ENCODE measurements at places on chromosomes 3 and 15.

GRCh38 chr15:89114990-89115389 is 26.7 kb downstream of the ABHD2 start:
- no peak for DNase-seq

- no peak for DNase-seq
These were observed 3.6 kb upstream of the EFCAB12 start for GRCh38 chr3:129432036-129432435.

- peak; percentile 90 for DNase-seq
These were observed 136.2 kb downstream of the CHDH start for GRCh38 chr3:53709860-53710674.

DNA sequence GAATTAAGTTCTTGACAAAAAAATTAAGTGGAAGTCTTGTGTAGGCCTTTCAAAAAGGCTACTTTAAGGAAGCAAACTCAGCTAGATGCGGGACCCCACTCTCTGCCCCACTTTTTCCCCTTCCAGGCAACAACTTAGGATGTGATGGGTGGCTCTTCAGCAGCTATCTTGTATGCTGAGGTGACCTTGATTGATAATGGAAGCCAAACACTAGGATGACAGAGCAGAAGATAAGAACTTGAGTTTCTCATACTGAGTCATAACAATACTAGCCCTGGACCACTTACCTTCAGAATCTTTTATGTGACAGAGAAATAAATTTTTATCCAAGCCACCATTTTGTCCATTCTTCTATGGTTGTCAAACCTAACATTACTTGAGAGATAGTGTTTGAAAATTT is 16.1 kb downstream of the PDCD10 start:
- no peak for DNase-seq

DNA sequence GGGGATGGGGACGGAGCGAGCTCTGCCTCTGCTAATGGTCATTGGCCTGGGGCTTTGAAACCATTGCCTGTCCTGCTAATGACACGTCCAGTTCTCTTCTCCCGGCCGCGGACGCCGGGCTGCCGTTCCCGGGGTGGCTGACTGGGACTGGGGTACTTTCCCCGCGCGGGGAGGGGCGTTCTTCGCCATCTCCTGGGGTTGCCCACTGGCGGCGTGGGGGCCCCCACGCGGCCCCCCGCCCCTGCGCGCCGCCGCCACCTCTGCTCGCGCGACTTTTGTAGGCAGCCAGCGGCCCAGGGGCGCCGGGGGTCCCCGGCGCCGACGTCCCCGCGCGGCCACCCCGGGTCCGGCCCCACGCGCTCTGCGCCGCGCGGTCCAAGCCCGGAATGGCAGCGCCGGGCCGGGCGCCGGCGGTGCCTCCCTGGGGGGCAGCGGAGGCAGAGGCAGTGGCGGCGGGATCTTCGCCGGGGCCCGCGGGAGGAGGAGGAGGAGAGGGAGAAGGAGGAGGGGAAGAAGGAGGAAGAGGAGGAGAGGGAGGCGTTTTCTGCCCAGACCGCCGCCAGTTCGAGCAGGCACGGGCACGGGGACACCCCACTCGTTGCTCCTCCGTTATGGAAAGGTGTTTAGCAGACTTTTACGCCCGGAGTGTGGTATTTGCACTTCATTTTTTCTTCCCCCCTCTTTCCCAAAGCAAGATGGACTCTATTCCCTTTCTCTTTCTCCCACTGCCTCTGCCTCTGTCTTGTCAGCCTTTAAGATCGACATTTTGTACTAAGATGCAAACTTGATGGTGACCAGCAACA is 2.3 kb downstream of the BBX start:
- peak; percentile 77 for DNase-seq

GRCh38 chr15:80732167-80732566 is 37.1 kb downstream of the ABHD17C start:
- no peak for DNase-seq

DNA sequence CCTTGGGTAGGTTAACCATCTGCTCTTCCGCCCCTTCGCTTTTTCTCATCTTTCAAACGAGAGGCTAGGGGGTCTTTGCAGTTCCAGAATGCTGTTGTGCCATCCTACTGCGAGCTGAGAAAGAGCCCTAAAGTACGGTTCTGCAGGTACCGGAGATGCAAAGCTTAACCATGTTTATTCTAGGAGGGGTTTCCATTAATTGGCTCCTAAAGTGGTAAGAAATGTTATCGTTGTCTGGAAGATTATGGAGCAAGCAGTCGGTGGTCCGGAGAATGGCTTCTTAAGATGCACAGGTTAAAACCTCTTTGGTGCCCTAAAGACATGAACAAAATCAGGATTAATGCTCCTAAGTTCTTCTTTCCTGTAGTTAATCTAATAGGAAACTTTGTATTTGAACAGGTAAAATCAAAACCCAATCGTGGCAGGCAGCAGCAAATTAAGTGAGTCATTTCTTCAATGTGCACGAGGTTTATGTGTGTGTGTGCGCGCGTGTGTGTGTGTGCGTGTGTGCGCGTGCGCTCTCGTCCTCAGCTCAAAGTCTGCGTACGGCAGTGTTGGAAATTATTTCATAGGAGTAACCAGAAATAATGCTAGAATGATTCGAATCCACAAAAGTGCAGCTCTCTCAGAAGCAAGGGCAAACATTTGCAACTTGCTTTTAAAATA is 772 bp downstream of the FAM81A start:
- DNase-seq, result no peak

- no peak for DNase-seq
These were observed 553.1 kb downstream of the FHIT start for GRCh38 chr3:60698117-60698516.

GRCh38 chr3:125959317-125960065 is 9.5 kb upstream of the ROPN1B start:
- DNase-seq, result no peak

- DNase-seq, result no peak
These were observed 25.2 kb downstream of the CGNL1 start for GRCh38 chr15:57401546-57401945.

DNA sequence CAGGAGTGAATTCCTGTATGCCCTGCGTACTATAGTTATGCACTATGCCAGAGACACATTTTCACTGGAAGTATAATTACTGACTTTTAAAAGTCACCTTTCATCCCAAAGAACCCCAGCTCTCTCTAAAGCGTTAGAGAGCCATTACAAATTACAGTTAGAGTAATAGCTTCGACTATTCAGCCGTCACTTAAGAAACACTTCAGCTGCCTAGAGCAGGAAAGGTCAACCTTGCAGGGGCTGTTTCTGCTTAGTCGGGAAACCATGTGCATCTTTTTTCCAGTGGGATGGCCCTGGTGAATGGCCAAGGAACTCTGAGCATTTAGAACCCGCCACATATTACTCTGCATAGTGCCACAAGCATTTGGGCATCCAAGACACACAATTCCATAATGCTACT is 235.9 kb downstream of the ARRDC4 start:
- no peak for DNase-seq

- no peak for DNase-seq
These were observed 696.6 kb upstream of the NAALADL2 start for GRCh38 chr3:174162550-174162949.

DNA sequence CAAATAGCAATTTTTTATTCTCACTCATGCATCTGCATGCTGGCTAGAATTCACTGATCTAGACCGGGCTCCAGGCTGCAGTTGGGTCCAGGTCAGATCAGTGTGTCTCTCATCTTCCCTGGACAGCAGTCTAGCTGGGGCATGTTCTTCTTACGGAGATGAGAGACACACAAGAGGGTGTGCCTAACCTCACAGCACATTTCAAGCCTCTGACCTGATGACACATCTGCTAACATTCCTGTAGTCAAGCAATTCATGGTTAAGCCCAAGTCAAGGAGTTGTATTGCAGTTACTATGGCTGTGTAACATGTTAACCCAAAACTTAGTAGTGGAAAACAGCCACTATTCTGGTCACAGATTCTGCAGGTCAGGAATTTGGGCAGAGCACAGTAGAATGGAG is 13.1 kb downstream of the BSN start:
- no peak for DNase-seq

DNA sequence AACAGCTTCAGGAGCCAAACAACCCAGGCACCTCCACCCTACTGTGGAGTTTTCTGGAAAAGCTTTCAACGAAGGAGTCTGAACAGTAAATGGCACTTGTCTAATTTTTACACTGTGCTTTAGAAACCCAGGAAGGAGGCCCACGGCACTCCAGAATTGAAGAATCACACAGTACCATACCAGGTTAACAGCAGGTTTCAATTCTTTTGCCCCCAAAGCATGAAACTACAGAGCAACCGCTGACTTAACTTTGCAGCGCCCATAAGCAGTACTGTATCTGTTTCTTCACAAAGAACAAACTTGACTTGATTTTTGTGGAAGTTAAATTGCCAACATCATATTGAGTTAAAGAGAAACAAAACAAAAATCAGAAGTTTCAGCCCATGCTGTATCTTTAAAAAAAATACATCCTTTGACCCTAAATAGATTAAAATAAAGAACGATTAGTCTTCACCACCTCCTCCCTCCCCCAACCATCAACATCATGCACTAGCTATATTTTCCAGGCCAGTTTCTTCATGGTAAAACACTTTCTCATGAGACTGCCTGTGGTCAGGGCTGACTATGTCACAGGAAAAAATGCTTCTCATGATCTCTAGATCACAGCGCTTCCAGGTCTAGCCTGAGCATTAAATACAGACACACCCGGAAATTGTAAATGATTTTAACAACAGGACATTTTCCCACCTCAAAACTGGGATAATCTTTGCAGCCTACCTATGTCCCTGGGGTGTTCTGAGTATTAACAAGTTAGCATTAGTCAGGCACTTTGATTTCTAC is 456.3 kb downstream of the FOXP1 start:
- DNase-seq, result peak; percentile 40

GRCh38 chr15:54803134-54803808 is 393.5 kb downstream of the RSL24D1 start:
- no peak for DNase-seq

DNA sequence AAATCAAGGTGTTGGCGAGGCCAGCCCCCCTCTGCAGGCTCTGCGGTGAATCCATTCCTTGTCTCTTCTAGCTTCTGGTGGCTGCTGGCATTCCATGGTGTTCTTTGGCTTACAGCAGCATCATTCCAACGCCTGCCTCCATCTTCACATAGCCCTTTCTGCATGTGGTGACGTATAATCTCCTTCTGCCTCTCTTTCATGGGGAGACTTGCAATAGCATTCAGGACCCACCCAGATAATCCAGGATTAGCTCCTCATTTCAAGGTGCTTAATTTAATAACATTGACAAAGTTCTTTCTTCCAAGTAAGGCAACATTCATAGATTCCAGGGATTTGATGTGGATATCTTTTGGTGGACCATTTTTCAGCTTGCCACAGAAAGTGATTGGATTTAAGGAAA is 35.8 kb downstream of the ISG20 start:
- DNase-seq, result no peak

DNA sequence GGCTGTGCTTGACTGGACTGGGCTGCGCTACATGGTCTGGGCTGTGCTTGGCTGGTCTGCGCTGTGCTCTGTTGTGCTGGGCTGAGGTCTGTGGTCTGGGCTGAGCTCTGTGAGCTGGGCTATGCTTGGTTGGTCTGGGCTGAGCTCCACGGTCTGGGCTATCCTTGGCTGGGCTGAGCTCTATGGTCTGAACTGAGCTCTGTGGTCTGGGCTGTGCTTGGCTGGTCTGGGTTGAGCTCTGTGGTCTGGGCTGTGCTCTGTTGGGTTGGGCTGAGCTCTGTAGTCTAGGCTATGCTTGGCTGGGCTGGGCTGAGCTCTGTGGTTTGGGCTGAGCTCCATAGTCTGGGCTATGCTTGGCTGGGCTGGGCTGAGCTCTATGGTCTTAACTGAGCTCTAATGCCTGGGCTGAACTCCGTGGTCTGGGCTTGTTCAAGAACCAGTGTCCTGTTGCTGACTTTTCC is 92.0 kb downstream of the PLXNA1 start:
- no peak for DNase-seq

DNA sequence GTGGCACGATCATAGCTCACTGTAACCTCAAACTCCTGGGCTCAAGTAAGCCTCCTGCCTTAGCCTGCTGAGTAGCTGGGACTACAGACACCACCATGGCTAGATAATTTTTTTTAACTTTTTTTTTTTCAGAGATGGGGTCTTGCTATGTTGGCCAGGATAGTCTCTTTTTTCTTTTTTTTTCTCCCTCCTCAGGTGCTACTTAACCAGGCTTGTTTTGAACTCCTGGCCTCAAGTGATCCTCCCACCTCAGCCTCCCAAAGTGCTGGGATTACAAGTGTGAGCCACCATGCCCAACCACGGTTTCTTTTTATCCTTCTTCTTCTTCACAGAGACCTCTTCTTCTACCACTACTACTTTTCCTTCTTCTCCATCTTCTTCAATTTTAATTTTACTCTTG is 53.8 kb upstream of the MAP4 start:
- no peak for DNase-seq

GRCh38 chr15:70535955-70536338 is 227.4 kb downstream of the UACA start:
- DNase-seq, result no peak

DNA sequence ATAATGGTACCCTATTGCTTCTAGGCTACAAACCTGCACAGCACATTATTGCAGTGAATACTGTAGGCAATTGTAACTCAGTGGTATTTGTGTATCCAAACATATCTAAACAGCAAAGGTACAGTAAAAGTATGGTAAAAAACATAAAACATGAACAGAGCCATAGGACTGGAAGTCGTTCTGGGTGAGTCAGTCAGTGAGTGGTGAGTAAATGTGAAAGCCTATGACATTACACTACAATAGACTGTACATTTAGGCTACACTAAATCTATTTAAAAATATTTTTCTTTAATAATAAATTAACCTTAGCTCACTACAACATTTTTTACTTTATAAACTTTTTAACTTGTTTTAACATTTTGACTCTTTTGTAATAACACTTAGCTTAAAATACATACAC is 21.3 kb downstream of the RAB6B start:
- DNase-seq, result no peak

DNA sequence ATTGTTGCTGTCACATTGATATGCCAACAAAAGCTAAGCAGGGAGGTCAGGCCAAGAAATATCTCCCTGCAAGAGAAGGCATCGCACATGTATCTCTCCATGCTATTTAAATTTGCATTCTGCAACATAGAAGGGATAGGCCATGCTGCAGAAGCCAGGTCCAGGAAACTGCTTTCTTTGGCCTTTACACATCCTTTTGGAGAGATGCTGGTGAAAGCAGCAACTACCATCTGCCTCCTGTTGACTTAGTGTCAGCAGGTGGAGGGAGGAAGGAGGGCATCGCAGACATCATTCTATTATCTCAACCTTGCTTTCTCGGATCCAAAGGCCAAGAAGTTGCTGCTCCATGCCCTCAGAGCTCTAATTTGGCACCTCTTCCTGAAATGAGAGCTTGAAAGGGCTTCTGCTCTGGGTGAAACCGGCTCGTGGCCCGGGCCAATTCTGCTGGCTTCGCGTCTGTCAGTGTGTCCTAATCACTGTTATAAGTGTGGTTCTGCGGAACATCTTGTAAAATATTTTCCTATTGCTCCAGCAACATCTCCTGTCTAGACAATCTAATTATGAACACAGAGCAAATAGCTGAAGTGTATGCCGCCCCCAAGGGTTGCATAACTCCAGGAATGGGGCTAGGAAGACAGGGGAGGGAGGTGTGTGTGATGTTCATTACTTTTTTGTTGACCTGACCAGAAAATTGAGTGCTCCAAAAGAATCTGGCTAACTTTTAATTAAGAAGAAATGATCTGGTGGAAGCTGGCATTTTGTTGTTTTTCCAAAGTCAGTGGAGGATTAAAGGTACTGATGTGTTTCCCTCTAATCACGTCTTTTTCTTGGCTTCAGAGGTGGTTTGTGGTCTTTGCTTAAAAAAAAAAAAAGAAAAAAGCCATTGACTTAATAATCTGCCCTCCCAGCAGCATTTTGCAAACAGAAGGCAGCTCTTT is 89.1 kb downstream of the TPRG1 start:
- DNase-seq, result peak; percentile 7

GRCh38 chr3:188687389-188687788 is 484.4 kb upstream of the TPRG1 start:
- DNase-seq, result no peak

Measured in hepatocyte (in vitro differentiated cells).